ENCODE measurements at places on chromosomes 3 and 15.

DNA sequence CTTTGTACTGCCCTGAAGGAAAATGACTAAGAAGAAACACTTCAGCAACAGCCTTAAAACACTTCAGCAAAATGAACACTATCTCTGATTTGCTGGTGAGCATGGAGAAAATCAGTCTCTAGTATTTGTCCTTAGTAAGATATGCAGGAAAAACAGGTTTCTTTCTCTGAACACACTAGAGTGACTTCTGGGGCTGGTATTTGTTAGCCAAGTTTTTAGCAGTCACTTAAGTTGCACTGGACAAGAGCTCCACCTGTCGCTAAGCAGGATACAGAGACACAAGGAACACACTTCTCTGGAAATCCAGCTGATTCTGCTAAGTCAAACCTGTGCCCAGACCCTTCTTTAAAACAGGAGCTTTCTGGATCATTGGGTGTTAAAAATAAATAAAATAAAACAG lies 65.3 kb downstream of the CHAC1 start:
- peaks cover 31% of the 10 kb centered on the region for H3K36me3 ChIP-seq
- peak; percentile 28 for DNase-seq
- no peak overlapping the region for H3K27ac ChIP-seq
- no peaks in the 10 kb centered on the region for H3K4me1 ChIP-seq
- H3K27me3 ChIP-seq, result no peaks in the 10 kb centered on the region

DNA sequence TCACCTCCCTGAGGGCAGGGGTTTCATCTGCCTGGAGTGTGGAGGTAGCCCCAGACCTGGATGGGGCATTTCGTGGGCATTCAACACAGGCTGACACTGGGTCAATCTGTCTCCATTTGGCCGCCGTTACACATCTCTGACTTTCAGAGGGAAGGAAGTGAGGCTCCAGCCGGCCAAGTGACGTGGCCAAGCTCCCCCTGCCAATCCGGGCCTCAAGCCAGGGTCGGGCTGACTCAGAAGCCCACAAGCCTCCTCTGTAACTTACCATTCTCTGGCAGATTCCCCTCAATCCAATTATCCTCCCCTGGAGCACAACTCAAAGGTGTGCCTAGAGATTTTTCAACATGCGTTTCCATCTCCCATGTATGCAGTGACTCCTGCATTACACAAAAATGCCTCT lies 227.6 kb downstream of the KLF13 start:
- no peaks in the 10 kb centered on the region for H3K27me3 ChIP-seq
- no peak overlapping the region for H3K27ac ChIP-seq
- DNase-seq, result no peak
- H3K4me3 ChIP-seq, result no peak overlapping the region
- H3K4me1 ChIP-seq, result no peaks in the 10 kb centered on the region

DNA sequence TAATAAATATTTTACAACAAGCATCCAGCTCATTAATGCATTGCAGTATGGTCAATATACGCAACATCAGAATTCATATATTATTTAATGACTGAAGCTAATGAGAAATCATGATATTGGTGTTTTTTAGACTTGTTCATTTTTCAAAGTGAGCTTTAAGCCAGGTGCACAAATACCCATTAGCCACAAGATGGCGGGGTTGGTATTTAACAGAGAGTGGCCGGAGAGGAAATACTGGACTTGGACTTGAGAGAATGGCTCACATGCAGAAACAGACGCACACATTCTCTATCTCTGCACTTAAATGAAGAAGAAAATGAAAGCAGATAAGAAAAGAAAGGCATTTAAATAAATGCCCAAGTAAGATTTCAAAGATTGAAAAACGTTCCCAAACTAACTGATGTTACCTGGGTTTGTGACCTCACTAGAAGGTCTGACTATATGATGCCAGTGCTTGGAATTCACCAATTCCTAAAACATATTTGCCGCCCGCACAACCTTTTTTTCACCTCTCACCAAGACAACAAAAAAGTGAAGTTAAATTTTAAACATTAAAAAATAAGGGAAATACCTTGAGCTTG lies 21.2 kb upstream of the CRBN start:
- H3K4me3 ChIP-seq, result no peak overlapping the region
- no peak overlapping the region for H3K27ac ChIP-seq
- H3K4me1 ChIP-seq, result no peaks in the 10 kb centered on the region

GRCh38 chr3:140199743-140200142 lies 264.8 kb downstream of the CLSTN2 start:
- H3K4me3 ChIP-seq, result no peak overlapping the region
- no peak overlapping the region for H3K27ac ChIP-seq
- no peaks in the 10 kb centered on the region for H3K36me3 ChIP-seq
- DNase-seq, result no peak

GRCh38 chr3:98897701-98898100 lies 3.8 kb downstream of the DCBLD2 start:
- H3K4me1 ChIP-seq, result peaks cover 38% of the 10 kb centered on the region
- no peak overlapping the region for H3K4me3 ChIP-seq
- no peak overlapping the region for H3K27ac ChIP-seq

All from GM23338 (cell line).